ENCODE measurements at places on chromosomes 4 and X. TPM values are rescaled to one million over a fixed set of nuclear protein-coding genes. Genes with fewer than 3 reads are reported as not detected.

DNA sequence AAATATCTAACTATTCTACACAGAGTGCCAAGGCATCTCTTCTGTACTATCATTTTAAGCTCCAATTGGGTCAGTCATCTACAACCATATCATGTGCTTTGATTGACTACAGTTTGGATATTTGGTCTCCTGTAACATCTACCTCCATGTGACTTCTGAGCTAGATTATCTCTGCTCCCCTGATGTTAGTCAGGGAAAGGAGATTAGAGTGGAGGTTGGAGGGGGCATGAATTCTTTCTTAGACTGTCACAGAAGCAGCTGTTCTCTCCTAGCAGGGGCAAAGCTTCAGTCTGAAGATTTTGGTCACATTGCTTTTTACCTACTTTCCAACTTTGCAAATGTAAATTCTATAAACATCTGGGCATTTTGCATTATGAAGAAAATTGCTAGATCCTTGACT is 62.6 kb upstream of the C4orf54 start:
- H3K27me3 ChIP-seq, result no peaks in the 10 kb centered on the region
- H3K36me3 ChIP-seq, result no peaks in the 10 kb centered on the region
- no peak overlapping the region for H3K4me3 ChIP-seq
- H3K4me1 ChIP-seq, result peaks cover 4% of the 10 kb centered on the region
- H3K27ac ChIP-seq, result no peak overlapping the region

RADX gene
- 0.96 TPM for total RNA-seq

- no peak overlapping the region for H3K4me3 ChIP-seq
- DNase-seq, result no peak
- H3K27ac ChIP-seq, result no peak overlapping the region
- no peaks in the 10 kb centered on the region for H3K4me1 ChIP-seq
- no peaks in the 10 kb centered on the region for H3K36me3 ChIP-seq
Observed at GRCh38 chrX:29590921-29591320, 624.4 kb upstream of the MAGEB2 start.

DNA sequence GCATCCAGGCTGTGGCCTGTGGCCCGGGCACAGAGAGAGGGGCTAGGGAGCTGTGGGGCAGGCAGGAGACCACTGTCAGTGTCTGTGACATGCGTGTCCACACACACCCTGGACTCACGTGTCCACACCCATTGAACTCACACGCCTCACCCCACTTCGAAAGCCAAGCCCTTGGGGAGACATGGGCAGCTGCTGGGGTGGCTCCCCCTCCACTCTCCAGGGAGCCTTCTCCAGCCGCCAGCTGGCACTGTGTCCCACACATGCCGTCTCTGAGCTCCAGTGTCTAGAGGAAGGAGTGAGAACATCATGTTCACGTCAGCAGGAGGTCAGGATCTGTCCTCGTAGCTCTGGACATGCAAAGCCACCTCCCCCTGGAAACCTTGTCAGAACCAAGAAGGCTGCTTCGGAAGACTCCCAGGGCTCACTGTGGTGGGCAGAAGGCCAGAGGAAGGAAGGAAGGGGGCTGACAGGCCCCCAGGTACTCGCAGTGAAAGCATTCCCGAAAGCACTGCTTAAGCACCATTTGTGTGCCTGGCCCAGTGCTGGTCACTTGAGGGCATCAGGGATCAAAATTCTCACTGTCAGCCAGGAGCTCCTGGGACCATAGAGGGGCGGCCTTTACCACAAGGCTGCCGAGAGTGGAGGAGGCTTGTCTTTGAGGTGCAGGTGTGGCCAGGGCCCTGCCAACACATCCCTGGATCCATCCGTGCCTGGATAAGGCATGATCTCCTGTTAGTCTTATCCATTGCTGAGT is 61.4 kb downstream of the HTRA3 start:
- DNase-seq, result no peak
- H3K27ac ChIP-seq, result no peak overlapping the region
- no peak overlapping the region for H3K4me3 ChIP-seq
- H3K4me1 ChIP-seq, result no peaks in the 10 kb centered on the region
- H3K27me3 ChIP-seq, result no peaks in the 10 kb centered on the region

DNA sequence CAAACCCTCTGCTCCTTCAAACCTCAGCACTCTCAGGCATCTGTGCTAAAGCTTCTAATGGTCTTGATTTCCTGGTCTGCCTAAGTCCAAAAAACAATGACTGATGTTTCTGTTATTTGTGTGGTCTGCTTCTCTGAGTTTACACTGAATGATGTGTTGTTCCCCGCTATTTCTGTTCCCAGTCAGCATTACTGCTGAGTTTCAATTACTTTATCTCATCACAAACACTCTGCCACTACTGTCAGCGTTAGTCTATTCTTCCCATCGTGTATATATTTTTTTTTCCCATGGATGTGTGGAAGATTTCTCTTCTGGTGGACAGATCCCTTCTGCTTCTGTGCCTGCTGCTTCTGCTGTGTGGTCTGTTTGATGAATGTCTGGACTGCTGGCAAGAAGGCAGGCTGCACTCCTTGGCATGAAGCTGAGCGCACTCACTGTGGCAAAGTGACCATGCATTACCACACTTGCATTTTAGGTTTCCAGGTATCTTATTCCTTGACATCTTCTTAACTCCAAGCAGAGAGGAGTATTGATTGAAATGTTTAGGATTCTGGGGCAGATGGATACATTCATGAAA is 106.9 kb upstream of the PAQR3 start:
- no peaks in the 10 kb centered on the region for H3K36me3 ChIP-seq
- H3K27ac ChIP-seq, result no peak overlapping the region
- no peak overlapping the region for H3K4me3 ChIP-seq
- no peaks in the 10 kb centered on the region for H3K27me3 ChIP-seq
- no peaks in the 10 kb centered on the region for H3K4me1 ChIP-seq

- no peak overlapping the region for H3K4me3 ChIP-seq
- H3K27me3 ChIP-seq, result no peaks in the 10 kb centered on the region
- no peaks in the 10 kb centered on the region for H3K36me3 ChIP-seq
- no peak overlapping the region for H3K27ac ChIP-seq
- no peak for DNase-seq
Observed at GRCh38 chr4:156931267-156931666, 40.3 kb downstream of the PDGFC start.

DNA sequence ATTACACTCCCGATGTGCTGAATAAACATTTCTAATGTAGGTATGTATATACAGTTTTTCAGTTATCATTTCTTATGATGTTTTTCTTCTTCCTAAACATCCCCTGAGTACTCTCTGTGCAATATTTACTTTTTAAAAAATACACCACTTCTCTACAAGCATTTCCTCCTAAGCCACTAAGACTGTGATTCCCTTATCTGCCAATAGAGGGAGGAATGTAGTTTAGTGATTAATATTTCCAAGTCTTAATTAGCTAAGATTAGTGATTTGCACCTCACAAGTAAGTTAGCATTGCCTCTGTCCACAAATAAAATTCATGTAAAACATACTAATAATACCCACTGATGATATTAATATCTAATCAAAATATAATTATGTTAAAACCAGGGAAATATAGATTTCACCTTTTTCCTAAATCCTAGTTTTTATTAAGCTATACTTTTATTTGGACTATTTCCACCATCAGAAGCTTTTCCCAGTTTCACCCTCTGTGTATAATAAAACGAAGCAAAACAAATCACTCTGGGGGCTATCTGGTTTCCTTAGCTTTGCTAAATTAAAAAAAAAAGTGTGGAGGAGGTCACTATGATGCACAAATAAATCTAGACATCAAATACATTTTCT is 909.1 kb downstream of the FAT4 start:
- no peaks in the 10 kb centered on the region for H3K36me3 ChIP-seq
- no peak overlapping the region for H3K27ac ChIP-seq
- H3K4me1 ChIP-seq, result no peaks in the 10 kb centered on the region
- H3K4me3 ChIP-seq, result no peak overlapping the region

GRCh38 chr4:48300004-48300403 is 30.4 kb upstream of the TEC start:
- H3K36me3 ChIP-seq, result no peaks in the 10 kb centered on the region
- H3K27me3 ChIP-seq, result no peaks in the 10 kb centered on the region
- no peaks in the 10 kb centered on the region for H3K4me1 ChIP-seq
- no peak overlapping the region for H3K4me3 ChIP-seq
- no peak for DNase-seq

GLUD2 gene
- total RNA-seq, result 0.74 TPM

DNA sequence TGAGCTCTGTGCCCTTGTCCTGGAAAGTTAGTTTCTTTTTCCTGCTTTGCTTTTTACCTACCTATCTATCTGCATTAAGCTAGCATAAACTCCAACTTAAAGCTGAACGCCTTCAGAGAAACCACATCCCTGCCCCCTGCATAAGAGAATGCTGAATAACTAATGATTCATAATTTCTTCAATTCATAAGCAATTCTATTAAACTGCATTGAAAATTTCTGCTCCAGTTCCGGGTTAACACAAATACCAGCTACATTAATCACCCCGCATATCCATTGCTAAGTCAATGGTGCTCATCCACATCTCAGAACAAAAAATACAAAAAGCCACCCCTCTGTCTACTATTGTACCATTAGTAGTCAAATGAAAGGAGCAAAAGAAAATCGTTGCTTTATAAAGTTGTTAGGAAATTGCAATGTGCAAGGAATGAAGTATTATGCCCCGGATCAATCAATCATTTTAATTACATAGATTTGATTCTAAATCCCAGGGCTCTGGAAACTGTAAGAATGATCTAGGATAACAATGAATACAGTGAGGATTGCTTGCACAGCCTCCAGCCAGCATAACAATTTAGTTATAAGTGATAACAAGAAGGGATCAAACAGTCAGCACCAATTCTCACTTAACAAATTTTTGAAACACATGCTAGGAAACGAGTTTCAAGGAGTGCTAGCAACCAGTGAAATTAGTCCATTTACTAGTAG is 106.8 kb downstream of the ELOVL6 start:
- H3K4me3 ChIP-seq, result no peak overlapping the region
- H3K36me3 ChIP-seq, result no peaks in the 10 kb centered on the region
- no peak for DNase-seq
- peak overlapping the region; percentile 6 for H3K27ac ChIP-seq

GRCh38 chrX:114532111-114532805 is 51.6 kb upstream of the HTR2C start:
- H3K27me3 ChIP-seq, result no peaks in the 10 kb centered on the region
- no peaks in the 10 kb centered on the region for H3K4me1 ChIP-seq
- no peak for DNase-seq
- H3K36me3 ChIP-seq, result no peaks in the 10 kb centered on the region
- no peak overlapping the region for H3K4me3 ChIP-seq

GRCh38 chrX:11064851-11065600 is 46.1 kb upstream of the HCCS start:
- no peaks in the 10 kb centered on the region for H3K4me1 ChIP-seq
- H3K4me3 ChIP-seq, result no peak overlapping the region
- H3K27ac ChIP-seq, result no peak overlapping the region
- H3K36me3 ChIP-seq, result no peaks in the 10 kb centered on the region
- DNase-seq, result no peak

ALG13 gene
- total RNA-seq, result 50.3 TPM

Data from colonic mucosa (tissue), 4 donors.